ENCODE measurements at places on chromosomes 11 and 22.

GRCh38 chr11:128660947-128661346 is 32.9 kb upstream of the FLI1 start:
- no peak for DNase-seq

GRCh38 chr11:117501237-117501898 is 173.7 kb downstream of the CEP164 start:
- peak; percentile 18 for DNase-seq

- DNase-seq: peak; percentile 17
These were observed 87.0 kb downstream of the GRK3 start for GRCh38 chr22:25651332-25652085.

DNA sequence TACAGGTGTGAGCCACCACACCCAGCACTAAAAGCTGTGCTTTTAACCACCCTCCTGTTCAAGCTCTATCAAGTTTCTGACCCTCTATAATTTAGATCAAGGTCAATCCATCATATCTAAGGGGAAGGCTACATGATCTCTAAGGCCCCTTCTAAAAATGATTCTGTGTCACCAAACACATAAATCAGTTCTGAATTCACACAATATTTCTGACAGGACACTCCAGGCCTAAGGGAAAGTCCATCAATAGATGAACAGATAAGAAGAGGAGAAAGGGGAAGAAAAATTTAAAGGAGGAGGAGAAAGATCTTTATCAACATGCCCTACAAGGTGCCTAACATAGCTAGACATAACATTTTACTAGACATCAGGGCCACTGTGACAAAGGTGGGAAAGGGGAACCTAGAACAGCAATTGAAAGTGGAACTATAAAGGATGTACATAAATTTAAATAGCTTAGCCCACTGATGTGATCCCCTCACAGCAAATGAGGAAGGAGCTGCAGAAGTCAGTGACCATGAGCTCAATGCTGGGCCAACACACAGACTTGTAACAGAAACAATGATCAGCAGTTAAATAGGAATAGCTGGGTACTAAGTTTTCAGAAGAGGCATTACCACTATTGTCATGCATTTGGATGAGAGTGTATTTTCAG is 4.7 kb downstream of the PRCP start:
- DNase-seq: no peak

GRCh38 chr11:60339356-60339755 is 12.3 kb downstream of the MS4A6E start:
- no peak for DNase-seq

DNA sequence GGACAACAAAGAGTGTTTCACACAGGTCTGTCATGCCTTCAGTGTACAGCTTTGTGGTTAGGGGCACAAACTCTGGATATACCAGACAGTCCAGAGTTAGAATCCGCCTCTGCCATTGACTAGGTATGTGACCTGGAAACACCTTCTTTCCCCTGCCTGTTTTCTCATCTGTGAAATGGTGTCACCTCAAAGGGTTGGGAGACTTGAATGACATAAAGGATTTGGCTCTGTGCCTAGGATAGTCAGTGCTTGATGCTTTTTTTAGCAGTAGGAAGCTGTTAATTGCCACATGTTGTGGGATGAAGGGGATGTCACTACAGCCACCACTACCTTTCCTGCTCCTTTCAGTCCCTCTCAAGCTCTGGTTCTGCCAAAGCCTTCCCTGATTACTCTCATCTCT is 17.4 kb upstream of the LRRC55 start:
- DNase-seq: no peak

DNA sequence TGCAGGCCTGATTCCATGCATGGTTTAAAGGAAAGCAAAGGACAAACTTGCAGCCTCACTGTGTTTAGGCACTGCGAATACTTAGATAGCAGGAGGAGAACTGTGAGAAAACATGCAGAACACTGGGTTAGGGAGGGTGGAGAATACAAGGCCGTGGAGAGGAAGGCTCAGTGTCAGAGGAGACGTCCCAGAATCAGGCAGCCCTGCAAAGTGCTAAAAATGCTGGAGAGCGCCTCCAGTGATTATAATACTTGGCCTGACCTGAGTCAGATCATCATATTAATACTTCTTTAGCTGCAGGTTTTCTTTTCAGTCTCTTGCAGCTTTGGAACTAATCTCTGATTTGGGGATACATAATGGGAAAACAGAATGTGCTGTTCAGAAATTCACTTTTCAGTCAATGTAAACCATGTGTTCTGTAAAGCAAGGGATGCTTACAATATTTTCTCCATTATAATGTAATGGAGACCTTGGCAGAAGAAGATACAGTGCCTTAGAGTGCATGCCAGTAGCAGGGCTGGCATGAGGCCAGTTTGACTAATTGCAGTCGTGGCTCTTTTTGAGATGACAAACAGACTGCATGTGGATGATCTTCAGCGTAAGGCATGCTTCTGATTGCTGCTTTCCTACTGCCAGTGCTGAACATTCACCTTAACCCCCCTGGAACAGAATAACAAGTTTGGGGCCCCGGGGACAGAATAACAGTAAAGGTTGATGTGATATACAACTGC is 16.8 kb downstream of the EXT2 start:
- no peak for DNase-seq

- no peak for DNase-seq
These were observed 180.6 kb upstream of the ARHGAP20 start for GRCh38 chr11:110892741-110893285.

DNA sequence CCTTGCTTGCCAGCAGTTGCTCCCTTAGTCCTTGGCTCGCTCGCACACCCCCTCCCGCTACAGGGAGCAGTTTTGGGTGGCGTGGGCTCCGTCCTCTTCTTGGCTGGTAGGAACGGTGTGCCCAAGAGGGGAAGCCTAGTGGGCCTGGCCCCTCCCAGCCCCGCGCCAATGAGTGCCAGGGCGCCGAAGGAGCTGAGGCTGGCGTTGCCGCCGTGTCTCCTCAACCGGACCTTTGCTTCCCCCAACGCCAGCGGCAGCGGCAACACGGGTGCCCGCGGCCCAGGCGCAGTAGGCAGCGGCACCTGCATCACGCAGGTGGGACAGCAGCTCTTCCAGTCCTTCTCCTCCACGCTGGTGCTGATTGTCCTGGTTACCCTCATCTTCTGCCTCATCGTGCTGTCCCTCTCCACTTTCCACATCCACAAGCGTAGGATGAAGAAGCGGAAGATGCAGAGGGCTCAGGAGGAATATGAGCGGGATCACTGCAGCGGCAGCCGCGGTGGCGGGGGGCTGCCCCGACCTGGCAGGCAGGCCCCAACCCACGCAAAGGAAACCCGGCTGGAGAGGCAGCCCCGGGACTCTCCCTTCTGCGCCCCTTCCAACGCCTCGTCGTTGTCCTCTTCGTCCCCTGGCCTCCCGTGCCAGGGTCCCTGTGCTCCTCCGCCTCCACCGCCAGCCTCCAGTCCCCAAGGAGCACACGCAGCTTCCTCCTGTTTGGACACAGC is 1.6 kb downstream of the C11orf87 start:
- DNase-seq: no peak

DNA sequence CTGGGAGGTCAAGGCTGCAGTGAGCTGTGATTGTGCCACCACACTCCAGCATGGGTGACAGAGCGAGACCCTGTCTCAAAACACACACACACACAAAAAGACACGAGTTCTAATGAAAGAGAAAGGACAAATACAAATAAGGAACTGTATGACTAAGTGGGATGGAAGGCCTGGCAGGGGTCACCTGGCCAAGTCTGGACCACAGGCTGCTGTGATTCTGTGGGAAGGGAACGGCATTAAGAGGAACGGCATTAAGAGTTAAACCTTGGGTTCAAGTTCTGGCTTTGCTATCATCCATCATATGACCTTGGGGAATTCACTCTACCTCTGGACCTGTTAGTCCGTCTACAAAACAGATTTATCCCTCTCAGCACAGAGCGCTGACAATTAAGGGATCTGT is 47.7 kb downstream of the LRFN4 start:
- DNase-seq: no peak

DNA sequence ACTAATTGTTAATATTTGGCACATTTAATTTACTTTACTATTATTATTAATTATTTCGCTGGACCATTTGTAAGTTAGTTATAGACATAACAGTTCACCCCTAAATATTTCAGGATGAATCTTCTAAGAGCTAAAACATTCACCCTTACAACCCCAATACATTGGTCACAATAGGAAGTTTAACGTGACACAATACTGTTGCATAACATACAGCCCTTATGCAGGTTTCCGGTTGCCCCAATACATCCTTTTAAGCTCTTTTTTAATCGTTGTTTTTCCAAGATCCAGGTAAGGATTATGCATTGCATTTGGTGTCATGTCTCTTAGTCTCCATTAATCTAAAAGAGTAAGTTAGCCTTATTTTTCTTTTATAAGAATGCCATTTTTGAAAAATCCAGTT is 71.2 kb downstream of the HSD17B12 start:
- DNase-seq: no peak

DNA sequence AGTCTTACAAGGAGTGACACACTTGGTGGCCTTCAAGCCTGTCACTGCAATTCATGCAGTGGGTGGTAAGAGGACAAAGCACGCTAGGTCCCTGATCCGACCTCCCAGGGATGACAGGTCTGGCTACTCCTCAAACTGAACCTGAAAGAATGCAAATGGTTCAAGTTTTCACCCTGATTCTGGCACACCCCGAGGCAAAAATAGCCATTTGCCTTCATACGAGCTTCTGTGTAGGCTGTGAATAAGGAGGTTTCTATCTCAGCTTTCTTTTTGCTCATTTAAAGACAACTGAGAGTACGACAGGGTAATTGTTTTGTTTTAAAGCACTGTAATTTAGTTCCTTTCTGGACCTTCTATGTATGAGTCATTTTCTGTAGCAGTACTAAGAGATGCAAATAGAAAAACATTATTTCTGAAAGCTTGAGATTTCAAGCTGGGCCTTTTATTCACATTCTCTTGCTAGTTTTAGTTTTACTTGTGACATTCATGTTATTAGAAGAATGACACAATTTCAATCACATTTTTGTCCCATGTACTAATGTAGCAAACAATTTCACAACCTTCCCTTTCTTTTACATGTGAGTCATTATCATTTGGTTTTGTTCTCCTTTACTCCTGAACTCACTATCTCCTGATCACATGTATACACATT is 56.6 kb upstream of the FDX1 start:
- DNase-seq: no peak

DNA sequence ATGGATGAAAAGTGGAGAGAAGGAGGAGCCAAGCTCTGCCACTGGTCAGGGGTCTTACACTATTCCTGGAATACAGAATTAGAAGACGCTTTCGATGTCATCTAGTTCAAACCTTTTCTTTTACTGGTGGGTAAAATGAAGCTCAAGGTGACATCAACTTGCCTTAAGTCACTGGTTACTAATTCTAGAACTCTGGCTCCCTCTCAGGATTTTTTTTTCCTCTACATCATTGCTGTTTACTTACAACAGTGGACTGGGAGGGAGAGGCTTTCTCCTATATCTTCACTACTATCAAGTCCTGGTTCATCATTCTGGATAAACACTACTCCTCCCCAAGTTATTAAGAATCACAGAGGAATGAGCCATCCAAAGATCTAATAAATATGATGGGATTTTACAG is 82.9 kb downstream of the ETS1 start:
- no peak for DNase-seq

DNA sequence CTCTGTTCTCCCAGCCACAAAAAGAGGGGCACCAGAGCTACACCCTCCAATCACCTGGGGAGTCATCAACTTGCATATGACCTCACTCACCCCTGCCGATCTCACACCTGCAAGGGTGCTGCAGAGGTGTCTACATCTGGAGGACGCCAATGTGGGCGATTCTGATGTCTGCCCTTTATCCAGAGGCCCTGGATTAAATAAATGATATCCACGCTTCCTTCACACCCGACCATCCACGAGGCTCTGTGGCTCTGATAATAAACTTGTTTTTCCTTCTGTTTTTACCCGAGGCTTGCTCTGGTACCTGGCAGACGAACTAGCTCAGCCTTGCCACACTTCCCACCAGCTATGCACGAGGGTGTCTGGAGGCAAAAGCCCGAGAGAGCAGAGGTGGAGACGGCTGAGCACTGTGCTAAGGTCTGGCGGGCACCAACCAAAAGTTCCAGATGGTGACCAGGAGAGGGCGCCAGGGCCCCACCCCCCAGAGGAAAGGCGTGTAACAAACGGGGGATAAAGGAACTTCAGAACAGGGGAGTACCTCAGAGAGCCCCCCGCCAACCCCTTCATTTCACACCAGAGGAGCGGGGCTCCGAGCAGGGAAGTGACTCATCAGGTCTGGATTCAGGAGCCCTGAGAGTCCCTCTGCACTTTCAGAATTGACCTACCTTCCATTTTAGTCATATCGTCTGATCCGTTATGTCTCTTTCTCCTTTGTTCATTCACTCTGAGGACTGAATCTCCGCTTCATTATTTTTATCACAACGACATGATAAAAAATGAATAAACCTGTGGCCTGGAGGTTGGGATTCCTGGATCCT is 13.5 kb downstream of the SCN3B start:
- DNase-seq: no peak

DNA sequence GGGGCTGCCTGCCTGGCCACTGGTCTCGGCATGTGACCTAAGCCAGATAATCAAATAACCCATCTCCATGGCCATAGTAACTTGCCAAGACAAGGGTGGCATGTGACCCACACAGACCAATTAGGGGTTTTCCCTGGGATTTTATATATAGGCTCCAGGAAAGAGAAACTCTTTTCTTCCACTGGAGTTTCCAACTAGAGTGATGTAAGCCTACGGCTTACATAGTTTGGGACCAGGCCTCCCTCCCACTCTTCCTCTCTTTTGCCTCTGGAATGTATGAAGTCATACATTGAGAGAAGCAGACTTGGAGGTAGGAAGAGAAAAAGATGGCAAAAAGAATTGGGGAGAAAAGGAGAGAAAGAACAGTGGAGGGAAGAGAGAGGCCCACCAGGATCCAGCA is 84.6 kb upstream of the LDLRAD3 start:
- no peak for DNase-seq

DNA sequence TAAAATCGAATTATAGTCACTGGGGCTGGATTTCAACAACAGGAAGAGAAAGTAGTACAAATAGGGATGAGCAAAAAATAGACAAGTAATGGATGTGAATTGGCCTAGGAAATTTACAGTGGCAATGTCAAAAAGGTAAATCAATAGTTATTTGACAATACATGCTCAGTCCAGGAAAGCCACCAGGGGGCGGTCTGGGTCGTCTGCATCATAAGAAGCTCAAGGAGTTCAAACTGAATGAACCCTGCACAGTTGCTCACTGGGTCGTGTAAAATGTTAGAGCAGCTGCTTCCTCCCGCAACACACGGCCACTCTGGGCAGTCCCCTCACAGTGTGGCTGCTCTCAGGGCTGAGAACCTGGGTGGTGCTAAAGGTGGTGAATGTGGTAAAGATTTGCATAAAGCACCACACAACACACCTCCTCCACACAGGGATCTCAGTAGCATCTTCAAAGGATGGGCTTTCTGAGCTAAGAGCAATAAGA is 85.9 kb downstream of the ZNF280B start:
- peak; percentile 25 for DNase-seq

DNA sequence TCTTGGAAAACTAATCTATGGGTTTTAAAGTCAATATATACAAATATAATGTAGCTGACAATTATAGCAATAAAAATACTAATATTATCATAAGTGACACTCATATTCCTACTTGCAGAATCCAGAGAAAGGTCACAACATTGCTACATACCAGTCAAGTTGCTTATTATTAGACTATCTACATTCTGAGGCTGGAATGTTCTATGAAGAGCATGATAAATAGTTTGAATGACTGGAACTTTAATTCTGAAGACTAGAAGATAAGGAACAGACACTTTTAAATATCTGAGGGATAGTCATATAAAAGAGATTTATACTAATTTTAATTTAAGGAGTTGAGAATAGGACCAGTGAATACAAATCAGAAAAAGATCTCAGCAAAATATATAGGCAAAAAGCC is 146.0 kb downstream of the GUCY1A2 start:
- no peak for DNase-seq

GRCh38 chr11:74311352-74311926 is at the start of gene P4HA3:
Gene P4HA3 (minus strand): TSS chr11:74311640. CDS start chr11:74311611, 29 bp downstream.
- DNase-seq: no peak

Measured in SHP77 treated with DMSO at 0.1 percent for 48 hours (cell line).